ENCODE measurements at places on chromosomes 1 and 21.

GRCh38 chr1:110675060-110675791 is 486 bp upstream of the KCNA3 start:
- no peak for DNase-seq

- DNase-seq, result no peak
Observed at GRCh38 chr1:182644886-182645285, 39.5 kb downstream of the RGS8 start.

GRCh38 chr1:16112596-16113555 is 39.4 kb upstream of the FAM131C start:
- no peak for DNase-seq

DNA sequence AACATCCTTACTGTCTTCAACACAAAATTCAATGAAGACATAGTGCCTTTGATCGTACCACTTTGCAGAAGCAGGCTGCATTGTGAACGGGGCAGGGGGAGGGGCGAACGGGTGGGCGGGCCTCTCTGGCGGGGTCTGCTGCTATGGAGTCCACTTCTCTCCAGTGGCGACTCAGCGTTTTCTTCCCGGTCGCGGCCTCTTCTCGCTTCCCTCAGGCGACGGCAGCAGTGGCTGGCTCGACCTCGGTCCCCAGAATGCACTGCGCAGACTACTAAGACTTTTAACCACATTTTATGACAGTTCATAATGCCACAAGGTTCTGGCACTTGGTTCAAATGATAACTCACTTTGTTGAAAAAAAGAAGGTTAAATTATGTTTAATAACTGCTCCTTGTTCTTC is 21.2 kb downstream of the GBP2 start:
- DNase-seq, result no peak

GRCh38 chr1:207988326-207989165 is 77.6 kb upstream of the CD34 start:
- DNase-seq, result no peak

DNA sequence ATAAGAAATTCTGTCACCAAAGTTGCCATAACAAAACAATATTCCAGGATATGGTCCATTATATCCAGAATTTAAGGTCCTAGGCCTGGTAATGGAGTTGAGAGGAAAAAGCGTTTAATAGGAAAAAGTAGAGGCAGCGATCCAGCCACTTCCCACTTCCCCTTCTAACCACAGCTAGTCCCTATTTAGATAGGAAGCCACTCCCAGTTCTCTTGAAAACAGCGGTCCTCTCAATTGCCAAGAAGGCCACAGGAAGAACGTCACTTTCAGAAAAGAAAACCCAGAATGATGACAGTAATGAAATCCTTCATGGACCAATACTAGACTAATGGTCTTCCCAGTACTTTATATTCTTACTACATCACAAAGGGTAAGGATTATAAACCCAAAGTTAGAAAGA is 38.6 kb downstream of the ABL2 start:
- DNase-seq, result no peak

DNA sequence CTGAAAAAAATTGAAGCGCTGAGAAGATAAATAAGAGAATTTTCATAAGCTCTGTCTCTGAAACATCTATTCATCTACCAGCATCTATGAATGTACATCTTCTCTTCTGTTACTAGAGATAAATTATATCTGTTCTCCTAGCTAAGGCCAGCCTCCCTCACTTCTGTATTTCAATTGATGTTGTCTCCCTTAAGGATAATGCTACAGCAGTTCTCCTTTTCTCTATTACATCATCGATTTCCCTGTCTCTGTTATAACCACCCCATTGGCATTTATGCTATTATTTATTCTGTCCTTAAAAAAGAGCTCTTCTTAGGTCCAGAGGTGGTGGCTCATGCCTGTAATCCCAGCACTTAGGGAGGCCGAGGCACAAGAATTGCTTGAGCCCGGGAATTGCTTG is 42.9 kb upstream of the TMCO2 start:
- no peak for DNase-seq

GRCh38 chr1:204889681-204890383 is 19.2 kb downstream of the NFASC start:
- no peak for DNase-seq

DNA sequence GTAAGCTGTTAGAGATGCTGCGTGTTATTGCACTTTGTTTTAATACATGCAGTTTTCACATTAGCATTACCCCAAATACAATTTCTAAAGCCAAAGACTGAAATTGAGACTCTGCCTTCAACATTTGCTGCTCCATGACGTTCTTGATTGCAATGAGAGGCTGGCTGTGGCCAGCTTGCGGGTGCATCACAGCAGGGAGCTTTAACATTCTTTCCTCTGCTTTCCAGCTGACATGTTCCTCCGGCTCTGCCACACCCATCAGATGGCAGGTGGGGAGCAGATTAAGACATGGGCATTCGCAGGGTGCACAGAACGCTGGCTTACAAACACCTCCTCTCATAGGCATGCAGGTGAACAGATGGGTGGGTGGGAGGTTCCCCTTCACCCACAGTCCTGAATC is 314.1 kb downstream of the DISC1 start:
- no peak for DNase-seq

- DNase-seq, result no peak
Observed at GRCh38 chr1:198178615-198179014, 21.8 kb downstream of the NEK7 start.

DNA sequence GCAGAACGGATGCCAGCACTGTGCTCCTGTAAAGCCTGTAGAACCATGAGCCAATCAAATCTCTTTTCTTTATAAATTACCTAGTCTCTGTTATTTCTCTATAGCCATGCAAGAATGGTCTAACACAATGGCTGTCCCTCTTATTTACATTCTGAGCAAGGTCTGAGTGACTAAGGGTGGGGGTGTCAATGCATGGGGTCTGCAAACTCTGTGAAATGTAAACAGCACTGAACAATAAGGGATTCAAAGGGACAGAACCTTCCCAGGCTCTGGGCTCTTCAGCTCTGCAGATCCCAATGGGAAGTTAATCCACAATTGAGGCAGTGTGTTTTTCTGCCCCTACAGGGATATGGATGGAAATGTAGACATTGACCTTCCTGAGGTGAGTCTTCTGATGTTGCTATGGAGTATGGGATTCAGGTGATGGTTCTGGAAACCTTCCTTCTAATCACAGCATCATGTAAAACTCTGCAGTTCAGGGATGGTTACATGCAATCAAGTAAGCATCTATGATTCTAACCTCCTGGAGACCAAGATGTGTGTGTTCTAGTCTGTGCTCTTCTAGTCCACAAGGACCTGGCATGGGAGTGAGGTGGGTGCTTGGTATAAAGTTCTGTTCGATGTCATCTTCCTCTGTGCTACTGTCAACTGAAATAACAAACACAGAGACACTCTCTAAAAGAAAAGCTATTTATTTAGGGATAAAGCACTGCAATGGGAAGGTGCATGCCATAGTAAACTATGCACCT is 38.6 kb downstream of the CAPN9 start:
- DNase-seq, result no peak

DNA sequence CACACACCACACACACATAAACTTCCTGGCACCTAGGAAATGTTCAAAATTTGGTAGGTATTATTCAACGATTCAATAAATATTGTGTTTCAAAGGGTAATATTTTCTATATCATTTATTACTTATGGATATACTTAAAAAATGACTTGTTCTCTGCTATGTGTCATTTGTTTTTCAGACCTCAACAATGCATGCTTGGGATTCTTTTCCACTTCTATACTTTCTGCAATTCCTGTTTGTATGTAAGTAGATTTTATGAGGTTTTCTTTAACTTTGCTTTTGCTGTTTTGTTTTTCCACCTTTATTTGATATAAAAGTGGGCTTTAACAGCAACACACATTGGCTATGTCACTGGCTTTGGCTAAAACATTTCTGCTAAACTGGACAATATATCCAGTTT is 3.5 kb downstream of the CEP170 start:
- DNase-seq, result no peak

- DNase-seq, result peak; percentile 71
Observed at GRCh38 chr1:205255941-205256780, 28.4 kb downstream of the TMCC2 start.

GRCh38 chr1:41723786-41724185 is 194.9 kb downstream of the HIVEP3 start:
- no peak for DNase-seq

DNA sequence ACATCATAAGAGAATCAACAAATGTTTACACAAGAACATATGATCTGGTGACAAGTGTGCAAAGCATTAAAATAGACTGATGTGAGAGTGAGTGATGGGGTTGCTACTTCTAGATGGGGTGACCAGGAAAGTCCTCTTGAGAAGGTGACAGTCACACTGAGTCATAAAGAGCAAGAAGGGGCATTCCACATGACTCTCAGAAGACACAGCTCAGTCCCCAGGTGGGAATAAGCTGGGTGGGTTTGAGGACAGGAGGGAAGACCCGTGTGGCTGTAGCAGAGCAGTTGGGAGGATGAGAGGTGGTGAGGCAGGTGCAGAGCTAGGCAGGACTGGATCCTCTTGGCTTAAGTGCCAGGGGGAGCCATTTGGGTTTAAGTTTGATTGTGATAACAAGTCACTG is 53.1 kb downstream of the TNR start:
- no peak for DNase-seq

DNA sequence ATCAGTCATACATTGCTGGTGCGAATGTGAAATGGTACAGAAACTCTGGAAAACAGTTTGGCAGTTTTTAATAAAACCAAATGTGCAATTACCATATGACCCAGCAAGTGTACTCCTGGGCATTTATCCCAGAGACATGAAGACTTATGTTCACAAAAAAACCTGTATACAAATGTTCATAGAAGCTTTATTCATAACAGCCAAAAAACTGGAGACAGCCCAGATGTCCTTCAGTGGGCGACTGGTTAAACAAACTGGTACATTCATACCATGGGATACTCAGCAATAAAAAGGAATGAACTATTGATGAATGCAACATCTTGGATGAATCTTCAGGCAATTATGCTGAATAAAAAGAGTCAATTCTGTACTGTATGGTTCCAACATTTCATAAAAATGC is 97.8 kb downstream of the DTL start:
- DNase-seq, result no peak

DNA sequence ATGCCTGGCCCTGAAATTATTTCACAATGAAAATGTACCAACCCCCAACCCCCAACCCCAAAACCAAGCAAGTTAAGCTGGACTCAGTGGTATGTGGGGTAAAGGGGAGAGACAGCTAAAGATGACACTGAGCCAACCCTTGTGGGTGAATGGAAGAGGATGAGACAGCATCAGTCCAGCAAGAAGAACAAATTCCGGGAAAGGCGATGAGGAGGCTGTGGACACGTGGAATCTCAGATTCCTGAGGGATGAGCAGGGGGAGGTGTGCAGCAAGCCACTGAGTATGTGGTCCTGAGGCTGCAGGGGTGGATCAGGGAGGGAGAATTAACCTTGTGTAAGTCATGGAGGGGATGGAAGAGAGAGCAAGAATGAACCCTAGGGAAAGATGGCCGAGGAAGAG is 14.4 kb upstream of the ZNF362 start:
- no peak for DNase-seq

GRCh38 chr1:67690411-67690810 is 5.4 kb downstream of the GADD45A start:
- DNase-seq, result no peak

Data from stimulated activated CD4-positive, alpha-beta T cell treated with anti-CD3 and anti-CD28 coated beads, Interleukin-15, amount 100 ng/mL, for 48 hours (primary cell).